ENCODE measurements at places on chromosomes 1 and 21.

DNA sequence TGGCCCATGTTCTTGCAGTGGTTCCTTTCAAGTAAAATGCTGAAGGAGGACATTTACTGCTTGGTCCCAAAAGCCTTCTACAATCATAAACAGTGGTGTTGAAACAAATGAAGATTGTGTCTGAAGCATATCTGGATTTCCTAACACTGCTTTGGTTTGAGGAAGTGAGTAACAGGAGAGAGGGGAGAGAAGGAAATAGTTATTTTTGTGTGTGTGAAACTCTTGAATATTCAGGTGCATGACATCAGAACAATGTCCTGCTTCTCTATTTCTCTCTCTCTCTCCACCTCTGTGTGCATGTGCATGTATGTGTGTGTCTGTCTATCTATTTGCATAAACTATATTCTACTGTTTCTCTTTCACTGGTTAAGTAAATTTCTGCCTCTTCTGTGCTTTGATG is 61.4 kb upstream of the TNFSF18 start:
- no peak for DNase-seq

DNA sequence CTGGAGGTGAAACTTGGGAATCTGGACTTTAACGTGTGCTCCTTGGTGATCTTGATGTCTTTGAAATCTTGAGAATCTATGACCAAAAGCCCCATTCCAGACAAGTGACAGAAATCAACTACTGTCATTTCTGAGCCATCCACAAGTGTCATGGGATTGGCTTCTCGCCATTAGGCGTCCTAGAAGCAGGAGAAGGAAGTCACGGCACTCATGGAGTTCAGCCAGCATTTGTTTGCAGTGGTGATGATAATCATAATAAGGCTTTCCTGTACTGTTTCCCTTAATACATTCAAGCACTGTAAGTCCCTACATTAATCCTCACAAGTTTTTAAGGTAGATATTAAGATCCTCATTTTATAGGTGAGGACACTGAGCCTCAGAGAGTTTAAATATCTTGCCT is 11.9 kb downstream of the F5 start:
- no peak for DNase-seq

GRCh38 chr21:35893156-35893555 is 167.2 kb downstream of the SETD4 start:
- DNase-seq: no peak

DNA sequence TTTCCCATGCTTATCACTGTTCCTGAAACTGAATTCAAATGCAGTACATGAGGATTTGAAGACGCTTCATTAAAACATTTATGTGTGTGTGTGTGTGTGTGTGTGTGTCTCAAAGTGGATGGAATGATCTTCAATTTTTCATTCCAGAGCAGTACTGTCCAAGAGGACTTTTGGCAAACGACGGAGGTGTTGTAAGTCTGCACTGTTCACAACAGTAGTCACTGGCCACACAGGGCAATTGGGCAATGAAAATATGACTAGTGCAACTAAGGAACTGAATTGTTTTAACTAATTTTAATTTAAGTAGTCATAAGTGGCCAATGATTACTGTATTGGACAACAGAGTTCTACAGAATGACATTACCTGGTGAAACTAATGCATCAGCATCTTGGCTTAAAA is 5.0 kb downstream of the TAF5L start:
- peak; percentile 64 for DNase-seq

DNA sequence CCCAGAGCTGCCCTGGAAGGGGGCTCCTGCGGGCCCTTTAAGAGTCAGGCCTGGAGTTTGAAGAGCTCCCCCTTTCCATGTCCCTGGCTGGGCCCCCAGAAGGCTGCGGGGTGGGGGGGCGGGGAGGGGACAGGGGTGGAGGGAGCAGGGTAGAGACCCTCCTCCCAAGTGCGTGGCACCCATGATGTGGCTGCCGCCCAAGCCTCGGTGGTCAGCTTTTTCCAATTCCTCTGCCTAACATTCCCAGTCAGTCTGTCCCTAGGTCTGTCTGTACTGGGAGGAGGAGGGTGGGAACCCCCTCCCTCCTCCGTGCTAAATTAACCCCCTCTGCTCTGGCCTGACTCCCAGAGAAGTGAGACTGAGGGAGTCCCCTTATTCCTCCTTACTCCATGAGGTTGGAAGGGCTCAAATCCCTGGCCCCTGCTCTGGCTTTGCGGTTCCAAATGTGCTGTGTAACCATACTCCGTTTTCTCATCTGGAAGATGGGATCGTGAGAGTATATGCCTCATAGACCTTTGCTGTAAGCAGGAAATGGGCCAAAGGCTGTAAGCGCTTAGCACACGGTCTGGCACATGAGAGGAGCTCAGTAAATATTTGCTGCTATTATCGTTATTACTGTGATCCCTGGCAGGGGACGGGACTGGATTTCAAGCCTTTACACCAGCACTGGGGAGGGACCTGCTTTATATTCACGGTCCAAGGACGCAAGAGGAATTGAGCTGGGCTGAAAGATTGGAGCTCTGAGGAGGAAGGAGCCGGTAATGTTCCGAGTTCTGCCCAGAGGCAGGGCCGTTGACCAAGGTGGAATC is 658 bp upstream of the COL16A1 start:
- DNase-seq: peak; percentile 56

- DNase-seq: peak; percentile 23
Measured at GRCh38 chr1:56446531-56447098, 132.7 kb downstream of the PLPP3 start.

DNA sequence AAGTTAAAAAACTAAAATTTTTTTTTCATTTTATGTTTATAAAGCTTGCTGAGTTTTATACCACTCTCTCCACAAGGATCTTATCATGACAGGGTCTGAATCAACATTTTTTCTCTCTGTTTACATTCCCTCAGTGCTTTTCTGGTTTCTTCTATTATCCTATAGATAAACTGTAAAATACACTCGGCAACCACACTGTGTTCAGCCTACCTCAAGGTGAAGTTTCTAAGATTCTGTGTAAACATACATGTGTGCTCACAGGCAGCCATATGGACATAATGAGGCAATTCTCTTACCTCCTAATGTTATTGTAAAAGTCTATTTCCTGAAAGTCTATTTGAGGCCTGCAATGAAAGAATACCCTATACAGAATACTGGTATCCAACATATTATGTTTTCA is 114.6 kb downstream of the NTPCR start:
- DNase-seq: no peak

DNA sequence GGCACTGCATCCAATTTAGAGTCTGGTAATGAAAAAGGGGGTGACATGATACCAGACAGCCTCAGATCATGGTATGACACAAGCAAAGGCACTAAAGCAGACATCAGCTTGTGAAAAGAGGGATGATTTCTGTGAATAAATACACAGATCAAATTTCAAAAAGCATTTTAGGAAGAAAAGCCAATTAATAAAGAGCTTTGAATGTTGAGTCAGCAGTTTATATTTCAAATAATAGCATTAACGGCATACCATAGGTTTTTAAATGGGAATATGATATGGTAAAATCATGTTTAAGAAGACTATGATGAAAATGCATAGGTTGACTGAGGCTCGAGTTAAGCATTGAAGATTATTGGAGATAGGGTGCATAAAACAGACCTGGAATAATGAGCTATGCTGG is 13.5 kb downstream of the KCNT2 start:
- no peak for DNase-seq

GRCh38 chr1:33170351-33171274 is 11.2 kb downstream of the TRIM62 start:
- DNase-seq: no peak

DNA sequence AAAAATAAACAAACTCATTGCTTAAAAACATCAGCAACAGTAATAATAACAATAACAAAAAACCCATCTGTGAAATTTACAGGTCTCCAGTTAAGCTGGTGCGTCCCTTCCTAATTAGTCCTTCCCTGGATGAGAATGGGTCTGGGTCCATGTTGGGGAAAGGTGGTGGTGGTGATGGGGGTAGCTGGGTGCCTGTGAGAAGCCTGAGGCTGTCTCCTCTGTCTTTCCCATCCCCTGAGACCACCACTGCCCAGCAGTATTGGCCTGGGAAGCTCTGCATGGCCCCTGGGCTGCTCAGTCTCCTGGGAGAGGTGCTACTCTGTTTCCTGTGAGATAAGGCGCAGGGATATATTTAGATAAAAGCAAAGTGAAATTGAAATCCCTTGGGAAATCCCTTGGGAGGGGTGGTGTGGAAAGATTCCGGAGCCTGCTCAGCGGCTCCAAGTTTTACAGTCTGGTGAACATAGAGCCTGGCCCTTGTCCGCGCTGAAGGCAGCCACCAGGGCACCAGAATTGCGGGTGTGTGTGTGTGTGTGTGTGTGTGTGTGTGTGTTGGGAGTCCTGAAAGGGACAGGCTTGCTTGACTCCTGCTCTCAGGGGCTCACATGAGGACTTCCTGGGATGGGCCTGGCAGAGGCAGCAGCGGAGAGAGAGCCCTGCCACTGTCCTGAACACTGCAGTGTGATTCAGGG is 150.2 kb downstream of the FOXD2 start:
- no peak for DNase-seq

- DNase-seq: peak; percentile 24
Measured at GRCh38 chr1:55506740-55507577, 291.8 kb upstream of the USP24 start.

GRCh38 chr21:19540287-19540686 is 1136.7 kb upstream of the TMPRSS15 start:
- no peak for DNase-seq

GRCh38 chr1:84755216-84755615 is 65.0 kb upstream of the SSX2IP start:
- no peak for DNase-seq

- DNase-seq: no peak
Measured at GRCh38 chr1:103561643-103562395, 9.6 kb upstream of the AMY2B start.

DNA sequence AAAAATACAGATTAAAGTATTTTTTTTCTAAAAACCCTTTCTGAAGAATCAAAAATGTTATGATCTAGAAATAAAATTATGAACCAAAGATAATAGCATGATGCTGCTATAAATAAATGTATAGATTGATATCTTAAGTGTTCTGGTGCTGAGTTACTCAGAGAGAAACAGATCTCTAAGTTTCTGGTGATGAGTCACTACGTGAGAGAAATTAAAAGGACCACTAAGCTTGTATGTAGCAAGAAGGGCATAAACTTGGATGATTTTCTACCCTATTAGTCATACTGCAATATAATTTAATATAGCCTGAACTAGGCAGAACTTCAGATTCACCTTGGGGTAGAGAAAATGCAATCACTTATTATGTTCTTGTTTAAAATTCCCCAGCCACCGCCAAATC is 514.8 kb downstream of the AMY1C start:
- DNase-seq: no peak

- peak; percentile 8 for DNase-seq
Measured at GRCh38 chr1:228140724-228141225, 696 bp downstream of the GUK1 start.

- DNase-seq: no peak
Measured at GRCh38 chr1:185528084-185528676, 206.0 kb upstream of the HMCN1 start.

DNA sequence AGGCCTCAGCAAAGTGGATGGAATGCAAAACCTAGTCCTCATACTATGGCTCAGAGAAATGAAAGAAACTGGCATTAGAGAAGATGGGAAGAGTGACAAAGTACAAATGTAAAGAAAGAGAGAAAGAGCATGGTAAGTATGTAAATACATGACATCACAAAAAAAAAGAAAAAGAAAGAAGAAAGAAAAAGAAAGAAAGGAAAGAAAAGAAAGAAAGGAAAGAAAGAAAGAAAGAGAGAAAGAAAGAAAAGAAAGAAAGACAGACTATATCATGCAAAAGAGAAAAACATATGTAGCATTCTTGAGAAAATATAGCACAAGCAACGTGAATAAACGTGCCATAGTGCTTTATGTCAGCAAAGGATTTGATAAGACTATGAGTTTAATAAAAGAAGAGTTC is 76.1 kb upstream of the CACHD1 start:
- DNase-seq: no peak

DNA sequence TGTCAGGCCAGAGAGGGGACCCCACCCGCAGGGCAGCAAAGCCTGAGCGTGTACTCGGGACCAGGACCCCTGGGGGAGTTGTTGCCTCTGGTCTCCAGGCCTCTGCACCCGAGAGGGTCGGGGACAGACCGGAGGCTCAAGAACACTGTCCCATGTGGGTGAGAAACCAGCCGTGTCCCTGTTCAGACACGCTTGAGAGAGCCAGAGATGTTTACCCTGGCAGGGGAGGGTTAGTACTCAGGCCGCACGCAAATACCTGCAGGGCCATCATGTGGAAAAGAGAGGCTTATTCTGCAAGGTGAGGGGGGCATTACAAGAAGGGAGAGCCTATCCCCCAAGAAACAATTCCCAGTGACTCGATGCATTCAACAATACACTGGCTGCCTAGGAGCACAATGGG is 74.0 kb upstream of the ARHGEF16 start:
- DNase-seq: no peak

DNA sequence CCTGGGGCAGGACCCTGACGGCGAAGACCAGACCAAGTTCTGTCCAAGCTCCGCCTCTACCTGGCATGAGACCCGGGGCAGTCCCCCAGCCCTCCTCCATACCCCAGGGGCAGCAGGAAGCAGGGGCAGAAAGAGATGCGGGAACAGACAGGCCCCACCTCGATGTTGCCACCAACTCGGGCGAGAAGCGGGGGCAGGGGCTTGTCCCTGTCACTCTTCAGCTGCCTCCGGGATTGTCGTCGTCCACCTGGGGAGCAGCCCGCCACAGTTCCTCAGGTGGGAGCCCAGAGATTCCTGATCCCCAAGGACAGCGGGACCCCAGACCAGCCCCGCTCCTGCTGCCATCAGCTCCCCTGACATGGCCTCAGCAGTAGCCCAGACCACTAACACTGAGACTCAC is 54.8 kb downstream of the CHD5 start:
- no peak for DNase-seq

- DNase-seq: no peak
Measured at GRCh38 chr21:39422527-39423241, 22.9 kb downstream of the LCA5L start.

- DNase-seq: peak; percentile 48
Measured at GRCh38 chr1:84632673-84633434, 57.4 kb downstream of the SSX2IP start.

DNA sequence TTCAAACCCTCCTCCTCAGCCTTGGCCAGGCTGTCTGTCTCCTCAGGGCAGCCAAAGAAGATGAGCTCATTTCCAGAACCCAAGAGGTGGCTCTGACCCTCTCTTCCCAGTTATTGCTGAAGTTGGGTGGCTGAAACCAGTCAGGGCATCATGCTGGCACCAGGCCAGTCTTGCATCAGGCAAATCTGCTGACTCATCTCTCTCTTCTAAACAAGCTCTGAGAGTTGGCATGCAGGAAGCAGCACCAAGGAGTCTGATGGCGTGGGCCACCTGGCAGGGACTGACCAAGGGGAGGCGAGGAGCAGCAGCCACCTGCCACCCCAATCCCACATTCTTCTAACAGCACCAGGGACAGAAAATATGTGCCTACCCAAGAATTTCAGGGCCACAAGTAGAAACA is 104.8 kb upstream of the ATP1A1 start:
- DNase-seq: no peak

GRCh38 chr1:2546515-2547209 is 9.5 kb upstream of the TNFRSF14 start:
- DNase-seq: peak; percentile 93

DNA sequence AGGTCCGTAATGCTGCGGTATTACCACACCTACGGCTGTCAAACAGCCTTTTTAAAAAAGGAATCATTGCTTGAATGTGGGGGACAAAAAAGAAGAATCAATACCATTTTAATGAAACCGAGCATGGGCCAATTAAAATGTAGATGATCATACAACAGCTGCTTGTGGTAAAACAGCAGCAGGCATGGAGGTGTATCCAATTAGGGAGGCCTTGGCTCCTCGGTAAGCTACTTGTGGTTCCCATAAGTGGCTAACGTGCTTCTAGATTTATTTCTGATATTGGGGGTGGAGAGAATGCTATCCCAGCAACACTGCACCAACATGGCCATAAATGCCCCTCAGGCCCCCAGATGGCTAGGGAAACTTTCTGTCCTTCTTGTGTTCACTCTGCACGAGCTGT is 1.8 kb downstream of the PTPN14 start:
- DNase-seq: no peak
